Stimulated activated CD8-positive, alpha-beta memory T cell treated with anti-CD3 and anti-CD28 coated beads, Interleukin-7, amount 100 ng/mL, for 4 hours (primary cell): ENCODE measurements at places on chromosomes 2 and 18.

- DNase-seq = no peak
Observed at GRCh38 chr18:55477499-55477859, 110.5 kb downstream of the TCF4 start.

DNA sequence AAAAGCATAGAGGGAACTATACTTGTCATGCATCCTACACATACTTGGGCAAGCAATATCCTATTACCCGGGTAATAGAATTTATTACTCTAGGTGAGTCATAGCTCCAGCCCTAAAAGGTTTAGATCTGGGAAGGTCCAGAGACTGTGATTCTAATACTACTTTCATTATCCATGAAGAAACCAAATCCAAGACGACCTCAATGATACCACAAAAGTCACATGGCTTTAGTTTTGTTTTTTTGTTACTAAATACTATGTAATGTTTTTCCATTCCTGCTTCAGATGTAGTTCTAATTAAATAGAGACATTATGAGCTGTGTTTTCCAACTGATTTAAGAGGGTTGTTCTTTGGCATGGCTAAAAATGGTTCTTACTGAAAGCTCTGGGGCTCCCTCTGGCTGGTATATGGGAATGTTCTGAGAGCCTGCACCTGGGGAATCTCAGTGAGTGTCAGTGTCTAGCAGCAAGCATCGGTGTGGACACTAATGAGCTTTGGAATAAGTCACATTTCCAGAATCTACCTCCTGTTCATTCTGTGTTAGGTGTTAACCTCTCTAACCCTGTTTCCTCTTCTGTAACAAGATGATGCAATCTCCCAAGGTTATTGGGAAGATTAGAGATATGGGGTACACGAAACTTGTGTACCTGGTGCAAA lies 20.5 kb upstream of the IL1RL2 start:
- DNase-seq = no peak

GRCh38 chr2:172551271-172551670 lies 4.6 kb upstream of the PDK1 start:
- no peak for DNase-seq

GRCh38 chr2:101396316-101396717 lies 9.0 kb upstream of the CREG2 start:
- DNase-seq = no peak

DNA sequence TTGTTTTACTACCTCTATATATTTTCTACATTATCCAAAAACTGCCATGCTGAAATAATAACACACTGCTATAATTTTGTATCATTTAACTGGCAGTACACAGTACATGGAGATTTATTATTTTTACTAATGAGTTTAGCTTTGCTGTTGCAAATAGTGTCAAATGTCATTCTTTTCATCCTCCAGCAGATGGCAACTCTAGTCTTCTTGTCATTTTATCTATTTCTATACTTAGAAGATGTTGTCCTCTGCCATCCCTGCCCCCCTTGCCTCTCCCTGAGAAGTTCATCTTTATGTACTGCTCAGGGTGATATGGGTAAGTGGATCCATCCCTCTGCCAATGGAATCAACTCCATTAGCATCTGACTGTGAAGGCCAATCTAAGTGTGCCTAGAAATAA lies 21.7 kb upstream of the LRRTM1 start:
- DNase-seq = no peak

GRCh38 chr2:172342078-172342477 lies 85.3 kb upstream of the ITGA6 start:
- no peak for DNase-seq

GRCh38 chr18:77129150-77129551 lies 3.4 kb downstream of the MBP start:
- DNase-seq = no peak

DNA sequence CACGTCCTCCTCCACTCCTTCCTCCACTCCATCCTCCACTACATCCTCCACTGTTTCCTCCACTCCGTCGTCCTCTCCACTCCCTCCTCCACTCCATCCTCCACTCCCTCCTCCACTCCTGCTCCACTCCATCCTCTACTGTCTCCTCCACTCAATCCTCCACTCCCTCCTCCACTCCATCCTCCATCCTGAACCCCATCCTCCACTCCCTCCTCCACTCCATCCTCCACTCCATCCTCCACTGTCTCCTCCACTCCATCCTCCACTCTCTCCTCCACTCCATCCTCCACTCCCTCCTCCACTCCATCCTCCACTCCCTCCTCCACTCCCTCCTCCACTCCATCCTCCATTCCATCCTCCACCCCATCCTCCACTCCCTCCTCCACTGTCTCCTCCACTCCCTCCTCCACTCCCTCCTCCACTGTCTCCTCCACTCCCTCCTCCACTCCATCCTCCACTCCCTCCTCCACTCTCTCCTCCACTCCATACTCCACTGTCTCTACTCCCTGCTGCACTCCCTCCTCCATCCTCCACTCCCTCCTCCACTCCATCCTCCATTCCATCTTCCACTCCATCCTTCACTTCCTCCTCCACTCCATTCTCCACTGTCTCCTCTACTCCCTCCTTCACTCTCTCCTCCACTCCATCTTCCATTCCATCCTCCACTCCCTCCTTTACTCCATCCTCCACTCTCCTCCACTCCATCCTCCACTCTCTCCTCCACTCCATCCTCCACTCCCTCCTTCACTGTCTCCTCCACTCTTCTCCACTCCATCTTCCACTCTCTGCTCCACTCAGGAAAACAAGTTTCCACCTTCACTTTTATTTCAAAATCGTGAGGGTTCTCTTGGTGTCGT lies 14.3 kb upstream of the B3GNT7 start:
- DNase-seq = no peak

DNA sequence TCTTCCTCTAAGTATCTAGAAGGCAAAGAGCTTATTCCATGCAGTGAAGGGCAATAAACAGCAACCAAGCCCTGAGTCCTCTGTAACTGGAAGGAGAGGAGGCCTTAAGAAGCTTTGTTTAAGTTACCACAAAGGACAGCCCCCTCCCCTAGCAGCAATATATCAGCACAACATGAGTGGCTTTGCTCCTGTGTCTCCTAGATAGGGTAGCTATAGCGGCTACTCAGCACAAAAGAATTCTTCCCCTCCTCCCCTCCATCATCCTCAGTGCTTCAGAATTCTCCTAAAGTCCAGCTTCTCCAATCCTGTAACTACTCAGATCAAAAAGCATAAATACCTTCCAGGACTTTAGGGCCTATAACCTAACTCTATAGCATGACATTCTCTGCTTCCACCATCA lies 16.5 kb downstream of the SUMO1 start:
- no peak for DNase-seq
